ENCODE measurements at places on chromosomes 16 and 17. TPM values are rescaled to one million over a fixed set of nuclear protein-coding genes. Genes with fewer than 3 reads are reported as not detected.

The CCNF gene
- total RNA-seq, result 8.0 TPM

The PERCC1 gene
- not detected for total RNA-seq

The SDK2 gene
- 16.5 TPM for total RNA-seq

DNA sequence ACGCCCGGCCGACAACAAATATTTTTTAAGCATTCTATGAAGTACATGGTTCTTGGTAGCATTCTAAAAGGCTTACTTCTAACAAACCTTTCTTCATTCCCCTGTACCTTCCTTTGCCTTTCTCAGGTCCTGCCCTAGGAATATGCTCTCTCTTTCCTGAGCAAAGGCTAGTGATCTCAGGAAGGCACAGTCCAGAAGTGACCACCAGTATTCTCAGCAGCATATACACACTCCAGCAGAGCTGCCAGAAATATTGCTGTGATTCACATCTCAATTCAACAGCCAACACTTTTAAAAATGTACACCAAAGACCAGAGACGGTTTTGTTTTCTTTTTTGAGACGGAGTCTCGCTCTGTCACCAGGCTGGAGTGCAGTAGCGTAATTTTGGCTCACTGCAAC, 41.4 kb upstream of the ANKFY1 start:
- no peak for DNase-seq
- no peak overlapping the region for H3K27ac ChIP-seq
- H3K4me1 ChIP-seq, result peaks cover 20% of the 10 kb centered on the region
- peaks cover 15% of the 10 kb centered on the region for H3K36me3 ChIP-seq

All from osteocyte (in vitro differentiated cells).